CD8-positive, alpha-beta T cell (primary cell): ENCODE measurements at places on chromosomes 7 and 10.

GRCh38 chr7:27316311-27316710 lies 73.7 kb downstream of the EVX1 start:
- no peak for DNase-seq

GRCh38 chr10:9811601-9812000 lies 1206.1 kb upstream of the CELF2 start:
- DNase-seq: no peak

GRCh38 chr7:12909483-12909882 lies 222.1 kb downstream of the ARL4A start:
- no peak for DNase-seq

DNA sequence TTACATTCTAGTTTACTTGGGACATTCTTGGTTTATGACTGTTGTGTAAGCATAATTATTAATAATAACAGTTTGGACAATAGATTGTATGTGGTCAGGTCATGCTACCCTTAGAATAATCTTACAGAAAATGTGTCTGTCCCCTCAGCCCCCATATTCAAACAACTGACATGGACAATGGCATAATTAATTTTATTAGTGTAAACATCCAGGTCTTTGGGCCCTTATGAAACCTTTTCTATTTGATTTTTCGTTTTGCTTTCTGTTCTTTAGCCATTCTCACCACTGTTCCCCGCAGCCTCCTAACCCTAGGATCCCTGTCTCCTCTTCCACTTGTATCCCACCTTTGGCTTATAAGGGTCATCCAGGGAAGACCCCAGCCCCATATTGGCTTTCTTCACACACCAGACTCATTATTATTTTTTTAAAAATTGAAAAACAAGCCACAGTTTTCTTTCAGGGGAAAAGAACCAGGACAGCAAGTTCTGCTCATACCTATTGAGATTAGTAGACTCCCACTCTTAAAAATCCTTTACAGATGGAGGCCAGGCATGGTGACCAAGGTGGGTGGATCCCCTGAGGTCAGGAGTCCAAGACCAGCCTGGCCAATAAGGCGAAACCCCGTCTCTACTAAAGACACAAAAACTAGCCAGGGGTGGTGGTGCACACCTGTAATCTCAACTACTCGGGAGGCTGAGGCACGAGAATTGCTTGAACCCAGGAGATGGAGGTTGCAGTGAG lies 11.5 kb downstream of the VIM start:
- DNase-seq: no peak

GRCh38 chr10:14422431-14422830 lies 91.7 kb upstream of the FRMD4A start:
- DNase-seq: no peak

DNA sequence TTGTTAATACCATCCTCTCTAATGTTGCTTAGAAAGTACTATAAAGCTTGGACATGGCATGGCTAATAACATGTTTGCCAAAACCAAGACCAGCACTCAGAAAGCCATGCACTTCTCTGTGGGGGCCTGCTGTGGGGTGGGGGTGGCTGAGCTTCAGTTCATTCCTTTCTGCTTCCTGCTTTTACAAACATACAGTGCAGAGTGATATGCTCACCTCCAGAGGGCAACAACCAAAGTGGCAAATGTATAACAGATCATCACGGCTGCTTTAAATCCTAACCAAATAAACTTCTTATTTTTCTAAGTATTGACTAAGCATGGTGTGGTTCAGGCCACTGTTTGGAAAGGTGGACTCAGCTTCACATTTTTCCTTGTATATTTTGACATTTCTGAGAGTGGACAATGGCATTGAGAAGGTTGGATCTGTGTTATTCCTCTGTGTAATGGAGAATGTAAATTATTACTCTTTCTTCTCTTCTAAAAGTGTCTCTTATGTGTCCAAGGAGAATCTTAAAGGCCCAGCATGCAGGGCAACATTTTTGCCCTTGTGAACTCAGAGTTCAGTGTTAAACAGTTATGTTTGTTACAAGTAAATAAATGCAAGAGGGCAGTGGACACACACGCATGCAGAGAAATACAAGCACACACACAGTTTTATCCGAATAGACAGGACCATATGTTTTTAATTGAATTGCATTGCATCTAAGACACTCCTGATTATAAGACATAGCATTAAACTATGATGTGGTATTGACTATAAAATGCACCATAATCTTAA lies 186.1 kb downstream of the HERPUD2 start:
- DNase-seq: no peak

- no peak for DNase-seq
These were observed 59.9 kb downstream of the PWWP2B start for GRCh38 chr10:132456881-132457280.

GRCh38 chr10:60853107-60853506 lies 74.8 kb downstream of the CDK1 start:
- DNase-seq: no peak

DNA sequence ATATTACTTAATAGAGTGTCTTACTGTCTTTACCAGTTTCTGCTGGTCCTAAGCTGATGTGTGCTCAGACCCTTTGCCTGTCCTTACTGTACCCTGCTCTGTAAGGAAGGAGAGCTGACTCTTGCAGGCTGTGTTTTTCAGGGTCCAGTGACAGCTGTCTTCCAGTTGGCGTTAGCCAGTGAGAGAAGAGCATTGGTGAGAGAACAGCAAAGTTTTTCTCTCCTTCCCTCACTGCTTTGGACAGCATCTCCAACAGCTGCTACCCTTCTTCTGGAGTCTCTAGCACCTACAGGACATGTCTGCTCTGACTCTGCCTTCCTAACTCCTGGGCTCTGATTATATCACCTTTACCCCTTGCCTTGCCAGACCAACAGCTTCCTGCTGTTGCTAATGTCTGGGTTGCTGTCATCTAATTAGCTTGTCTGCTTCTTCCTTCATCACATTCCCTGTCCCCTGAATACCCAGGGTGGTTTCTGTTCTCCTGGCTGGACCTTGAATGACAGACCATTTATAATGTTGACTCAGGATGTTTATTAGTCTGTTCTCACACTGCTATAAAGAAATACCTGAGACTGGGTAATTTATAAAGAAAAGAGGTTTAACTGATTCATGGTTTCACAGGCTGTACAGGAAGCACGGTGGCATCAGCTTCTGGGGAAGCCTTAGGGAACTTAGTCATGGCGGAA lies 23.5 kb upstream of the PANK1 start:
- no peak for DNase-seq

DNA sequence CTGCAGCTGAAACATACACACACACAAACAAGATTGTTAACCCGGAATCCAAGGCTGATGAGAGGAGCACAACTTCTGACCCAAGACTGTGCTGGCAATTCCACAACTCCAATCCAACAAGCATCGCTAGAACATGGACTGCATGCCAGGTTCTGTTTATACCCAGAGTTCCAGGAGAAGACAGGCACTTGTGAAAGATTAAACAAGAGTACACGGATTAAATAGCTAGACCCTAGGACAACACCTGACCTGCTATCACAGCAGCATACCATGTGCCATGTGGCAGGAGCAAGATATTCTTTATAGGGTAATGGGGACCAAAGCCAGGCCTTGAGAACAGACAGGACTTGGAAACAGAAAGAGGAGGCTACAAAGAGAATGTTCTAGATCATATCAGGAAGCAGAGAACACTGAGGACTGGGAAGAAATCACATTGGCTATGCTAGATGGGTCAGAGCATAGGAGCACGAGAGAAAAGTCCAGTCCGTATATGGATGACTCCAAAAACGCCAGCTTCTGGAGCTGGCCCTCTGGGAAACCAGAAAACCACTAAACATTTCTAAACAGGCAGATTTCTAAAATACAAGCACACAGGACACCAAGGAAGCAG lies 83.7 kb upstream of the ATP6V0A4 start:
- no peak for DNase-seq
